ENCODE measurements at places on chromosomes 5 and 9.

DNA sequence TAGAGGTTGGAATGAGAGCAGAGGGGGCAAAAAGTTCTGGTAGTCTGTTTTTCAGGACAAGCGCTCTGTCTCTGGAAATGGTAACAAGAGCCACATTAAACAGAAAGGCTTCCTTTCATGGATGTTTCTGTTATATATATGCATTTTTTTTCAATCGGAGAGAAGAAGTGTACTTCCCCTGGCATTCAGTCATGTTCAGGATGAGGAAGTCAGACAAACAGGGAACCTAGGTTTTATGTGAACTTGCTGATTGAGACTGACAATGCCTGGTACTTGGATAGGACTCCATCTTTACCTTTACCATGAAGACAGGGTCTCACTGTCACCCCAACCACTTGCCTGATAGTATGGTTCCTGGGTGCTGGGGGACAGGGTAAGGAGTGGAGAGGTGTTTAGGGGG, 30.1 kb upstream of the ZBED3 start:
- no peak for DNase-seq
- H3K4me1 ChIP-seq, result no peaks in the 10 kb centered on the region
- no peaks in the 10 kb centered on the region for H3K36me3 ChIP-seq
- H3K4me3 ChIP-seq, result no peak overlapping the region
- H3K27ac ChIP-seq, result no peak overlapping the region

- DNase-seq, result no peak
- H3K27ac ChIP-seq, result no peak overlapping the region
- H3K27me3 ChIP-seq, result no peaks in the 10 kb centered on the region
- peaks cover 12% of the 10 kb centered on the region for H3K4me1 ChIP-seq
Measured at GRCh38 chr9:38027714-38028113, 41.3 kb downstream of the SHB start.

GRCh38 chr9:79040671-79041070, 531.1 kb upstream of the TLE4 start:
- no peak for DNase-seq
- H3K4me1 ChIP-seq, result no peaks in the 10 kb centered on the region
- no peaks in the 10 kb centered on the region for H3K27me3 ChIP-seq
- no peak overlapping the region for H3K27ac ChIP-seq

DNA sequence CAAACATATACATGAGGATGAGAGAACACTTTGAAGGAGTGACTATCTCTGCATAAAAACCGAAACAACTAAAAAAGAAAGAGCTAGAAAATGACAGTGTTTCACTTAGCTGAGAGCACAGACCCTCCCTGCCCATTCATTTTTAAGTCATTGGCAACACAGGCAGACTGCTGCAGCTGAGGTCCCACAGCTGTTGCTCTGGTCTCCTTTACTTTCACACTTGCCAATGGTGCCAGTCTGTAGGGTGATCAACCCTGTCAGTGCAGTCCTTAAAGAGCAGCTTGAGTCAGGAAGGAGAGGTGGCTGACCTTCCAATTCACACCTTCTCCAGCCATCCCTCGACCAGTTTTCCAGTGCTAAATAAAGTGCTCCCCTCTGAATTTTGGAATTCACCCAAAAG, 508.3 kb upstream of the CCNG1 start:
- H3K27me3 ChIP-seq, result no peaks in the 10 kb centered on the region
- no peak overlapping the region for H3K4me3 ChIP-seq
- no peak overlapping the region for H3K27ac ChIP-seq
- no peaks in the 10 kb centered on the region for H3K4me1 ChIP-seq

GRCh38 chr5:177194268-177194667, 60.7 kb downstream of the NSD1 start:
- H3K27me3 ChIP-seq, result no peaks in the 10 kb centered on the region
- no peak overlapping the region for H3K27ac ChIP-seq
- peaks cover 76% of the 10 kb centered on the region for H3K36me3 ChIP-seq
- H3K4me3 ChIP-seq, result no peak overlapping the region
- H3K4me1 ChIP-seq, result no peaks in the 10 kb centered on the region
- no peak for DNase-seq

DNA sequence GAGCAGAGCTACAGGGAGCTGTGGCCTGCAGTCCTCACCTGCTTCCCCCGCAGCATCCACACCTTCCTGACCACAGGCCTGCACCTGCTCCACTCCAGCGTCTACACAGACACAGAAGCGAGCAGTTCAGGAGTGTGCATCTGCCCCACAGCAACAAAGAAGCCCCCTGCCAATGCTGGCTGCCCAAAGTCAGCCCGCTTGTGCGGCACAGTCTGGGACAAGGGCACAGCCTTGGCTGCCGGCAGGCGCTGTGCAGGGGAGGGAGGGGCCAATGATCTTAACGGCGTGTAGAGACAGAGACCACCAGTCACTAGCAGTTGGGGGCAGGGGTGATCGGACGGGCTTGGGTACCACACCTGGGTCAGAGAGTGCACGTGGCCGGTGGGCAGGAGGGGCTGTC, 6.6 kb downstream of the BRD9 start:
- H3K4me1 ChIP-seq, result peaks cover 4% of the 10 kb centered on the region
- no peak overlapping the region for H3K4me3 ChIP-seq
- no peak overlapping the region for H3K27ac ChIP-seq
- no peak for DNase-seq

DNA sequence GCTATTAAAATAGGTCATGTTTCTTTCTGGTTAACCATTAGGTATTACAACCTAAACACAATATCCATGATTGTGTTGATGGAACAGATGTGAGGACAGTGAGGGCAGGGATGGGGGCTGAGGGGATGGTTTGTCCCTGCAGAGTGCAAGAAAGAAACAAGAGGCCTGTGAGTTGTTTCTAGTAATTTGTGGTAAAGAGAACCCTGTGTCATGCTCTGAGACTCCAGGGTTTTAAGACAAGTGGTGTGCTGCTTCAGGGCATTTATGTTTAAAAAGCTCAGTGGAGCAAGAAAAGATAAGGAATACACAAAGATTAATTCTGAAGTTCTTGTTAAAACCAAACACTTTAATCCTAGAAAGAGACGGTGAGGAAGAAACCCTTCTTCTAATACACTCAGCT, 656.5 kb downstream of the TLE1 start:
- H3K36me3 ChIP-seq, result no peaks in the 10 kb centered on the region
- peak overlapping the region; percentile 3 for H3K27ac ChIP-seq
- H3K27me3 ChIP-seq, result no peaks in the 10 kb centered on the region
- no peak for DNase-seq

Measured in endodermal cell (in vitro differentiated cells).